ENCODE measurements at places on chromosomes 6 and 20. TPM values are rescaled to one million over a fixed set of nuclear protein-coding genes. Genes with fewer than 3 reads are reported as not detected.

DNA sequence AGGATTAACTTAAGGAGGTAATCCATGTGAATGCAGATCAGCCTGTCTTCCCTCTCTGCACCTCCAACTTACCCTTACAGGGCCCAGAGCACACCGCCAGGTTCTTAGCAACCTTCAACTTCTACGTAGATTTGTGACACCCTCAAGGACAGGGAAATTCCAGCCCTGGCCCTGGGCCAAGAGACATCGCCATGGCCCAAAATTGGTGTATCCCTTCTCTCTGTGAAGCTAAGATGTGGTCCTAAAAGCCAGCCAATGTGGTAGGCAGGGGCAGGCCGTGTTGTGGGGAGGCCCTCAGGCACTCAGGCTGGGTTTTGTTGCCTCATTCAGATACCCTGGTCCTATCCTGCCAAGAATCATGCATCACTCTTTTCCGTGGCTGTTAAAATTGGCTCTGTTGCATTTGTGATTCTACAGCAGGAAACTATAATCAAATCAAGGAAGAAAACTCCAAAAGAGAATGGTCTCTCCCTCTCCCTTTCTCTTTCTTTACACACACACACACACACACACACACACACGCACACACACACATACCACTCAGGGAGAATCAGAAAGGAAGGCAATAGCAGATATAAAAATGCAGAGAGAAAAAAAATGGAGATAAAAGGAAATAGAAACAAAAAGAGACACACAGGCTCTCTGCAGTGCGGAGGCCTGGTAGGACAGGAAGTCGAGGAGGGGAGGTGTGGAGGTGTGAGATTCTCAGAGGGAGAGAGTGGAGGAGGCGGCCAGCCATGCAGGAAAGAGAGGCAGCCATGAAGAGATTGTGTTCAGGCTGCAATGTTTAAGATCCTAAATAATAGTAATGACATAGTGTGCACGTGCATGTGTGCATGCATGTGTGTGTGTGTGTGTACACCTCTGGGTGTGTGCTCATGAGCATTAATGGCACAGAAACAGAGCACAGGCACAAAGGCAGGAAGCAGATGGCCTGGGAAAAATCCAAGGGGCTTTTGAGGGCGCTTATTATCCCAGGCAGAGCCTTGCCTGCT is 201.8 kb upstream of the LRFN2 start:
- DNase-seq: no peak

TPD52L1 gene
- 47.9 TPM for total RNA-seq

PACRG gene
- not detected for total RNA-seq

PSORS1C2 gene
- total RNA-seq: not detected

ABHD12 gene
- 70.9 TPM for total RNA-seq

DNA sequence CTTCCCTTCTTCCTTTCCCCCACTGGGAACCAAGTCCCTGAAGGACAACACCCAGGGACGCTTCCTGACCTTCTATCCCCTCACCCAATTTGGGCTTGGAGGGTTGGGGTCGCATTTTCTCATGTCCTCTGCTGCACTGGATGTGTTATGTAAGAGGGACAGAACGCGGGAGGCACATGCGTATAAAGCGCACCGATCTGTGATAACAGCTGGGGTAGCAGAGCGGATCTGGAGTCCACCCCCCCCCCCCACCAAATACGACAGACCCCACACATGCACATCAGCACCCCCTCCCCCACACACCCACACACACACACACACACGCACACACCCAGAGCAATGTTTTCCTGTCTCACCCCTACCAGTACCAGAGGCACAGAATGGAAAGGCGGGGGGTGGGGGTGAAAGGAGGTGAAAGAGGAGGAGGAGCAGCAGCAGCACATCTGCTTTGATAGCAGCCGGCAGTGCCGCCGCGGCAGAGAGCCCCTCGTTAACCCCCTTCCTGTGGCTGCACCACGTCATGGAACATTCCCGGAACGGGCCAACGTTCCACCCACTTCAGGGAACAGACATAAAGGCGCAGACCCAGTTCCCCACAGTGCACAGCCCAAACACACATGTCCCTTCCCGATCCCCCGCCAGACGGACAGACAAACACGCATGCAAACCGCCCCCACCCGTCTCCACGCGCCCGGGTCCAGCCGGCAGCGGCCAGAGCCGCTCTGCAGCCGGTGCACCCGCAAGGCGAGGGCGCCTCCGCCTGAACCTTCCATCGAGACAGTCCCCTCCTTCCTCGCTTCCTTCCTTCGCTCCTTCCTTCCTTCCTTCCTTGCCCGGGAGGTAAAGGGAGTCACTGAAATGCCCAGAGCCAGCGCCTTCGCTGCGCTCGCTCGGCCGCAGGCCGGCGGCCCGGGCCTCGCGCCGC is 590 bp downstream of the HIVEP2 start:
- peak; percentile 83 for DNase-seq

DNA sequence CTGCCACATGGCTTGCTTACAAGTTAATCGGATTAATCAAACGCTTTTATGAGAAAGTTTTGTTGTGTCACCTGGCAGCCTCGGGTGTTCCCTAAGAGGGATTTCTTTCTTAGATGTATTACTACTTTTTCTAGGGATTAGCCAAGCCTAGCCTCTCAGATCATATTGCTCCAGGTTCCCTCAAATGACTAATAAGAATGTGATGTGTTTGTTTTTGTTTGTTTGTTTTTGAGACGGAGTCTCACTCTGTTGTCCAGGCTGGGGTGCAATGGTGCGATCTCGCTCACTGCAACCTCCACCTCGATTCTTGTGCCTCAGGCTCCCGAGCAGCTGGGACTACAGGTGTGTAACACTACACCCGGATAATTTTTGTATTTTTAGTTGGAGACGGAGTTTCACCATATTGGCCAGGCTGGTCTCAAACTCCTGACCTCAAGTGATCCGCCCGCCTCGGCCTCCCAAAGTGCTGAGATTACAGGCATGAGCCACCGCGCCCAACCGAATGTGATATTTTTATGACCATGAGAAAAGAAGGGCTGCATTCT is 977 bp downstream of the HMGN4 start:
- peak; percentile 36 for DNase-seq

- DNase-seq: no peak
Observed at GRCh38 chr6:148235446-148235845, 107.2 kb upstream of the SASH1 start.

TMC2 gene
- not detected for total RNA-seq

DNA sequence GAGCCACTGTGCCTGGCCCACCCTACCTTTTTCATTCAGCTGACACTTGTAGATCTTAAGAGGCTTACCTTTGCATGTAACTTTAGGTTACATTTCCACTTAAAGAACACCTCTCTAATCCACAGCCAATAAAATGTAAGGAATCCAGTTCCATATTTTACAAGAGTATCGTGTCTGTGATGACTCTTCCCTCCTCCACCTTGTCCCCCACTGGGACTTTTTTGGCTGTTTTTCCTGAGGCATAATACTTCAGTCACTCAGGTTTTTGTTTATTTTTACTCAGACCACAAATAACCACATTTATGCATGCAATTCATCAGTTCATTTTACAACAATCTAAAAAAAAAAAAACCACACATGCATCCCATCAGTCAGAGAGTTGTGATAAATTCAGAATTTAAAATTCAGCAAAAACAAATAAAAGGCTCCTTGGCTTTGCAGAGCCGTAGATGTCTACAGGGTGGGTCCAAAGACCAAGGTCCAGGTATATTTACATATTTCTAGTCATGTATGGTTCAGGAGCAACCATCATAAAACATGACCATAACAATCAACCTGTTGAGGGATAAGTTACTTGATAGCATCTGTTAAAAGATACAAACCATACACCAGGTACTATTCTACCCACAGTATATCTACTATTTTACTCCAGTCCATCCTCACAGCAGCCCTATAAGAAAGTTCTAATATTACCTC is 9.9 kb downstream of the ATXN1 start:
- DNase-seq: peak; percentile 62

SIGLEC1 gene
- total RNA-seq: not detected

GRCh38 chr6:167779993-167780655 is 46.6 kb upstream of the AFDN start:
- no peak for DNase-seq

DNA sequence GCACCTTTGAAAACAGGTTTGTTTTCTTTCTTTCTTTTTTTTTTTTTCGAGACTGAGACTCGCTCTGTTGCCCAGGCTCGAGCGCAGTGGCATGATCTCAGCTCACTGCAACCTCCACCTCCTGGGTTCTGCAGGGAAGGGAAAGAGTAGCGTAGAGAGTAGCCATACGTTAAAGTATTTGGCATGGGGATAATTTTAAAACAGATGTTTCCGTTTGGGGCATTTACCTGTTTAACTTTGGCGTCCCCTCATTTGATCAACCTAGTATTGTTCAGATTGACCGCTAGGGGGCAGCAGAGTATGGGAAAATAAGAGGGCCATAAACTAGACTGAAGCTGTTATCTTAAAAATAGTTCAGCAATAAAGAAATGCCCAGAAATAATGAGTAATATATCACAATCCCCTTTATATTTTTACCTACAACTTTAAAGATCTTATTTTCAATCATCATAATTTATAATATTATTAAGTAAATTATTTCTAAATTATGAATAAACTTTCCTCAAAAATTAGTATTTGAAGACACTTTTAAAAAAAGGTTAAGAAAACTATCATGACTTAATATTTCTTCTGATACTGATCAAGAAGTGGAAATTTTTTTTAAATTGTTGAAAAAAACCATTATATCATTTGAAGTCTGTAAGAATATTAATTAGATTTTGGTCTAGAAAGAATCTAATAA is 7.6 kb upstream of the TAAR9 start:
- DNase-seq: peak; percentile 61

- DNase-seq: no peak
Observed at GRCh38 chr6:36419310-36419709, 23.3 kb downstream of the PXT1 start.

GABRR2 gene
- not detected for total RNA-seq

- no peak for DNase-seq
Observed at GRCh38 chr6:155265843-155266535, 2.2 kb downstream of the CLDN20 start.

ZNF334 gene
- 0.11 TPM for total RNA-seq

DNA sequence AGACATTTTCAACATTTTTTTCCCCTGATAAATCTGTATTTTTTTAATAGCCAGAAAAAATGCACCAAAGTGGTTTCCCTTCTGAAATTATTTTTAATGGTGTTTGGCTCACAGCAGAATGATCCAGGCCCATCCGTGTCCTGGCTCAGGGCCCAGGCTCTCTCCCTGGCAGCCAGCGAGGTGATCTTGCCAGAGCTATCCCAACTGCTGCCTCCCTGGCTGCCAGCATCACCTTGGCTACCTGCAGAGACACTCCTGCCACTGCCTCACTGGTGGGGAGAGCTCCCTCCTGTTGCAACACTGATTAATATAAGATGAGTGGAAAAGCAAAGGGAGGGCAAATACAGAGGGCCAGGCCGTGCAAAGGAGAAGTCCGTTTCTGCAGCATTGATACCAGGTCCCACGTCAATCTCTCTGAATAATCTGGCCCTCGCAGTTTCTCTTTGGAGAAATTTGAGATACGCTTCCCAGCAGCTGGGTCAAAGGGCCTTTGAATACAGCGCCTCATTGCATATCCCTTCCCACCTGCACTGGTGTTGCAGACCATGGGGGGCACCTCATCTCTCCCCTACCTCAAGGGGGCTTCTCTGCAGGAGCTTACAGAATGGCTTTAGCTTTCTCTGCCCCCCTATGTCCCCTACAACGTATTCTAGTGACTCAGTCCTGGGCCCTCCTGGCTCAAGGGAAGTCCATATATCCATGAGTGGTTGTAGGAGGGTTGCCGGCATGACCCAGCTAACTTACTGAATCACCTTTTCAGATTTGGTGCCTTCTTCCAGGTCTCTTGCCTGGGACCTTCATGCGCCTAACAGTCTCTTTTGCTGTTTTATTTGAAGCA is 12.8 kb upstream of the DSTN start:
- DNase-seq: no peak

DNA sequence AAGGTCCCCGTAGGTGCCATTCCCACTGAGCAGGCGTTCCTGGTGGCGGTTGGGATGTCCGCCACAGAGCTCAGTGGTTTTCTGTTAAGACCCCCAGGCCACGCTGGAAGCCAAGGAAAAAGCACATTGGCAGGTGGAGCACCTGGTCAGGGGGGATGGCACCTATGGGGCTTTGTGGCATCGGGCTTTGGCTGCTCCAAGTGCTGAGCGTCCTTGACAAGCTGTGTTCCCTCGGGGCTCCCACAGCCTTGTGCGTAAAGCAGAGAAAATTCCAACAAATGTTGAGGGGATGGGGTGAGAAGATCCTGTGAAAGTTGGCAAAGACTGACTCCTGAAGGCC is 135.4 kb downstream of the JPH2 start:
- DNase-seq: peak; percentile 35

DNA sequence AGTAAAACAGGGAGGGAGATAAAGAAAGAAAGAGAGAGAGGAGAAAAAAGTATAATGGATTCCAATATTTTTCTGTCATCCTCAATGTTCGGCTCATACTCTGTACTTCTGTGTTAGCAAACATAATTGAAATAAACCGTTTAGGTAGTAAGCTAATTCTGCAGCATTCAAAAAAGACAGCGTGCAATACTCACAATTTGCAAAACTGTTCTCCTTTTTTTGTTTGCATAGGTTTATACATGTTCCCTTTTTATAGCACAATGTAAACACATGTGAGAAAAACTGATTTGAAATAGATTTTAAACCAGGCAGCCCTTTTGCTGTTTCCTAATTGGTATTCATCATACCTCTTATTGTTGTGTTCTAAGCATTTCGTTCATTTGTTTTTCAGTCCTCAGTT is 188.9 kb downstream of the PLCB1 start:
- no peak for DNase-seq

PPP1R14C gene
- total RNA-seq: not detected

CNKSR3 gene
- 14.7 TPM for total RNA-seq

All from SJSA1 (cell line).